Lower leg skin (tissue), 4 donors: ENCODE measurements at places on chromosomes 1 and 21. TPM values are rescaled to one million over a fixed set of nuclear protein-coding genes. Genes with fewer than 3 reads are reported as not detected.

DNA sequence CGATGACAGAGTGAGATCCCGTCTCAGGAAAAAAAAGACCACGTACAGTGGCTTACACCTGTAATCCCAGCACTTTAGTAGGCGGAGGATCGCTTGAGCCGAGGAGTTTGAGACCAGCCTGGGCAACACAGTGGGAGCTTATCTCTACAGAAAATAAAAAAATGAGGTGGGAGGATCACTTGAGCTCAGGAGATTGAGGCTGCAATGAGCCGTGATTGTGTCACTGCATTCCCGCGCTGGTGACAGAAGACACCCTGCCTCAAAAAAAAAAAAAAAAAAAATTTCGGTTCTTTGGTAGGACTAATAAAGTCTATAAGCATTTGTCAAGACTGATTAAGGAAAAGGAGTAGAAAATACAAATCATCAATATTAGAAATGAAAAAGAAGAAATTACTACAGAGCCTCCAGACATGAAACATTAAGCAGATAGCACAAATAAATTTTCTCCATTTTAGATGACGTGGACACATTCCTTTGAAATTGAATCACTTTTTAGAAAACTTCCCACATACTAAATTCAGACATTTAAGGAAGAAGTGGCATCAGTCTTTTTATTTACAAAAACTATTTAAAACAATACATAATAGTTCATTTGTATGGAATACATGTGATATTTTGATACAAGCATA is 30.4 kb downstream of the MORC3 start:
- no peak for DNase-seq

GRCh38 chr21:34199121-34199910 is 125.9 kb downstream of the MRPS6 start:
- DNase-seq = no peak

DNA sequence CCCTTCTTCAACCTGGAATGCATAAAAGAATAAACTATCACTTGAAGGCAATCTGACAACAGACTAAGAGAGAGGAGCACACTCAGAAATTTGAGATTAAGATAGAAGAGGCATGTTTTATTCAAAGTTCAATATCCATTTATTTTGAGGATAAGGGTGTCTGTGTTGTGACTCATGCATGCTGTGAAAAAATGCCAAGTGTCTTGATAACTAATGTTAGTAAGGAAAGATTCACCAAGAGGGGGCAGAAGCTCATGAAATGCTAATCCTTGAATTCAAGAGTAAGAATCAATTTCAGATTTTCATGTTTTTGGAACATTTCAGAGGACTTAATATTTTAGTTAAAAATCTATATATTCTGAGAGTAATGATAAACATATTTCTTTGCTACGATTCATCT is 94.0 kb downstream of the IFI44 start:
- DNase-seq = no peak

- DNase-seq = no peak
These were observed 11.0 kb downstream of the DNM3 start for GRCh38 chr1:171852272-171852671.

GRCh38 chr1:55257958-55258357 is 42.8 kb upstream of the USP24 start:
- DNase-seq = no peak

- no peak for DNase-seq
These were observed 719.0 kb downstream of the RWDD3 start for GRCh38 chr1:95953015-95953414.

GRCh38 chr21:38494251-38494642 is 4.0 kb downstream of the ERG start:
- no peak for DNase-seq

BATF3 gene
- total RNA-seq = not detected

HSPA6 gene
- total RNA-seq = 2.0 TPM

CFAP45 gene
- 3.0 TPM for total RNA-seq

CDCP2 gene
- 0.47 TPM for total RNA-seq
